ENCODE measurements at places on chromosomes 5 and 9.
A peak's percentile ranks its signal among the peaks of the same experiment; 100 is the strongest.

- DNase-seq, result no peak
Observed at GRCh38 chr9:35903049-35903448, 3.0 kb upstream of the HRCT1 start.

- no peak for DNase-seq
Observed at GRCh38 chr5:97167435-97167834, 15.6 kb downstream of the RIOK2 start.

DNA sequence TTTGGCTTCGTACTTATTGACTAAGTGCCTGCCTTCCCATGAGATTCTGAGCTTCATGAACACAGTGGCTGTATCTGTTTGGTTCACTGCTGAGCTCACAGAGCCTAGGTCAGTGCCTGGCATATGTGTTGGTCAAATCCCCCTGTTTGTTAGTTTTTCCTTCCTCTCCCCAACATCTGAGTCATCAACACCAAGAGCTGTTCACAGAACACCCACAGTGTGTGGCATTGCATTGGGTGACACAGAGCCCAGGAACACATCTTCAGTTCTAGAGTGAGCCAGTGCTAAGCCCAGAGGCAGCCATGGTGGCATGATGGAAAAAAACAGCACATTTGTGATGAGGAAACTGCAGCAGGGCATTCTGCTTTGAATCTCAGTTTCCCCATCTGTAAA, 294.6 kb downstream of the SEC61B start:
- no peak for DNase-seq

GRCh38 chr9:19629488-19629887, 159.3 kb downstream of the SLC24A2 start:
- DNase-seq, result no peak

GRCh38 chr5:8695902-8696845, 827.2 kb downstream of the MTRR start:
- no peak for DNase-seq

GRCh38 chr5:42950456-42951292, 89.4 kb downstream of the ANXA2R start:
- DNase-seq, result peak; percentile 100

DNA sequence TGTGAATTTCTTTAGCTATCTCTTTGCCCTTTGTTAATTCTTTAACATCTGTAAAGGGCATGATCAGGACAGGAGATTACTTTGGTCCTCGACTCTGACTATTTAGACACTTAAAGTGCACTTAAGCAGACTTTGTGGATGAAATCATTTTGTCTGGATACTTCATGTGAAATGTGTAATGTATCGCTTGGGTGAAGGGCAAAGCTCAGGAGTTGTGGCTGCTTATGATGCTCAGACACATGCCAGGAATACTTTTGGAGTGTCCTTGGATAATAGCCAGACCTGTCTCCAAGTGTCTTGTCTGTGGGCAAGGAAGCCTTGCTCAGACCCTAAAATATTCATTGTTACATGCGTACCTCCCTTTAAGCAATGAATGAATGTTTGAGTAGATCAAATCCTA, 87.8 kb downstream of the RAI14 start:
- peak; percentile 88 for DNase-seq

DNA sequence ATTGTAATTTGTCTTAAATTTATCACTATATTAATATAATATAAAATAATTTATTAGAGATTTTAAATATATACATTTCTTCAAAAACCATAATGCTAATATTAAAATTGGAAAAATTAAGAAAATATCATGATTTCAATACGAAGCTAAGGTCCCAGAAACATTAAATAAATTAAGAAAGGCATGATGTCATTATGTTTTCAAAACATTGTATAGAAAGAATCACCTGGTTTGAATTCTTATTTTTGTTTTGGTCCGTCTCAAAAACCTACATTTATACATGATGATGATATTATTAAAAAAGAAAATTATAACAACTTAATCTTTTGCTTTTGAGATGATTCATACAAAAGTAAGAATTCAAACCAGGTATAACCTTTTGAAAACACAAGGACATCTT, 8.2 kb upstream of the EDIL3 start:
- DNase-seq, result no peak

DNA sequence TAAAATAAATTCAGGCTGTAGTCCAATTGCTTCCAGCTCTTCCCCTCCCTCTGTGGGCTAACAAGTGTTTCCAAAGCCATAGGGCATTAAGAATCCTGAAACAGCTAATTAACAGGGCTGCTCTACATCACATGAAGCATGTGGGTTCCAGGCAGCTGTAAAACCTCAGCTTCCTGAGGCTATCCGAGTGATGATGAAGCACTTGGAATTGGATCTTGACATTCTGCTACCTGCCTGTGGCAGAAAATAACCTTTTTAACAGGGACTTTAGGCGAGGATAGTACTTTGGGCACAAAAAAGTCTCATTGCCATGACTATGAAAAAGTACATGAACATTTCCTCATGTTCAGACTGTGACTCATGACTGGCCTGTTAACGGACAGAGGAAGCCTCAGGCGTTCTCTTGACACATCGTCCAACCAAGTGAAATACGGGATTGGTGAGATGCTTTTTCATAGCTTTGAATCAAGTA, 107.2 kb downstream of the PDE4D start:
- DNase-seq, result peak; percentile 64

GRCh38 chr9:33264003-33264472, 470 bp downstream of the BAG1 start:
- DNase-seq, result no peak

- no peak for DNase-seq
Observed at GRCh38 chr5:138543730-138544104, 681 bp upstream of the ETF1 start.

DNA sequence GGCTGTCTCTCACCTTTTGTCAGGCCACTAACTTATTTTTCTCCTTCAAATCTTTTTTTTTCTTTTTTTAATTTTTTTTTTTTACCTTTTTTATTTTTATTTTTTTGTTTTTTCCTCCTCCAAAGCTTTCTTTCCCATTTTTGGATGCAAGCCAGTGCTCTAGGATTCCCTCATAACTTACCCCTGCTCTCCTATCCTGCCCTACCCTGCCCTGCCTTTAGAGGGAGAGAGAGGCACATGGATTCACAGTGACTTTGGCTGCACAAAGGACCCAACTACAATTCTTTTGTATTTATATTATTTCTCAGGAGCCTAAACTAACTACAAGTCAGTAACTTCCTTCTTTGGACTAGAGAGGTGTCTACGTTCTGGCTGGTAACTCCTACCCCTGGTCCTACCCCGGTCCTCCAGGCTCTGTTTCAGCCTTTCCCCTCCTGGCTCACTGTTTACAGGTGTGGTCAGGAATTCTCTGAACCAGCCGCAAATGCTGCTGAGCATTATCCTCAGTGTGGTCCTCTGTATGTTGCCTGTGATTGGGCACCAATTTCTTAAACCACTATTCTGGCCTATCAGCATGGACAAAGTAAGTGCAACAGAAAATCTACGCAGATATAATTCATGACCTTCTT, 8.4 kb upstream of the RUSC2 start:
- DNase-seq, result no peak
